Stimulated activated CD4-positive, alpha-beta T cell treated with anti-CD3 and anti-CD28 coated beads, Interleukin-4, amount 100 ng/mL, for 48 hours (primary cell): ENCODE measurements at places on chromosomes 7 and 10.

DNA sequence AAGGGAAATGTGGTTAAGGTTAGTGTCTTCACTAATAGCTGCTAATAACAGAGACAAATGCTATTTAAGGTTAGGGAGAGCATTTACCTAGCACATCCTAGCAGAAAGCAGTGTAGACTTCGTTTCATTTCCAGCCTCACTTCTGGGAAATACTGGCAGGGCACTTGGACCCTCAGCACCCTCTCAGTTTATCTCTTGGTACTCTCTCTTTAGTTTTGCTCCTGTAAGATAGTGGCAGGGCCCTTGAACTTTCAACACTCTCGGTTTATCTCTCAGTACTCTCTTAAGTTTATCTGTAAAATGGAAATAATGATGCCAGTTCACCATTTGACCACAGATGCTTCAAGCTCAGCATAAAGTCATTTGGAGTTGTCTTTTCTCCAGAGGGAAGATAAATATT lies 118.4 kb downstream of the MBL2 start:
- DNase-seq, result no peak

GRCh38 chr7:106382129-106382528 lies 97.3 kb upstream of the NAMPT start:
- no peak for DNase-seq

DNA sequence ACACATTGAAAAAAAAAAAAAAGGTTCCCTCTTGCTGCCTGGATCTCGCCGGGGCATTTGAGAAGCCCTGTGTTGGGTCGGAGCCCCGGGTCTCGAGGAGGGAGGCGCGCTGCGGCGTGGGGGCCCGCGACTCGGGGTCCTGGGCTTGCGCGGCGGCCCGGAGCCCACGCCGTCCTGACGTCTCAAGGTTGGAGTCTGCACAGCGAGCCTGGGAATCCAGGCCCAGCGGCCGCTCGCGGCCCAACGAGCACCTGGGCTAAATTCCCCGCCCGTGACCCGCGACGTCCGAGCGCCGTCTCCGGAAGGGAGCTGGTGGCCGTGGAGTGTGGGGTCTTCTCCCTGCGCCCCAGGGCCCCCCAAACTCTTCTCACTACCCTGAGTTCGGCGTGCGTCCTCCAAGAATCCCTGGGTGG lies 1.4 kb upstream of the CTBP2 start:
- no peak for DNase-seq

DNA sequence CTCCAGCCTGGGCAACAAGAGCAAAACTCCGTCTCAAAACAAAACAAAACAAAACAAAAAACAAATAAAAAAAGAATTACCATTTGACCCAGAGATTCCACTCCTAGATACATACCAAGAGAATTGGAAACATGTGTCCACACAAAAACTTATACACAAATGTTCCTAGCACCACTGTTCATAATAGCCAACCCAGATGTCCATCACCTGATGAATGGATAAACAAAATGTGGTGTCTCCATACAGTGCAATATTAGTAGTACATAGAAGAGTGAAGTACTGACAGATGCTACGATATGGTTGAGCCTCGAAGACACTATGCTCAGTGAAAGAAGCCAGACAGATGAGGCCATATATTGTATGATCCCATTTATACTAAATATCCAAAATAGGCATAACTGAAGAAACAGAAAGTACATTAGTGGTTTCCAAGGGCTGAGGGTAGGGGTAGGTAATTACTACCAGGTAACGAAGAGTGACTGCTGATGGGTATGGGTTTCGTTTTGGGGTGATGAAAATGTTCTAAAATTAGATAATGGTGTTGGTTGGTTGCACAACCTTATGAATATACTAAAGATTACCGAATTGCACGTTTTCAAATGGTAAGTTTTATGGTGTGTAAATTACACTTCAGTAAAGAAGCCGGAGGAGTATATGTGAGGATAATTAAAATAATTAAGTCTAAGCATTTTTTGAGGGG lies 20.0 kb downstream of the MYO1G start:
- no peak for DNase-seq

- peak; percentile 52 for DNase-seq
Measured at GRCh38 chr10:28291881-28292297, 11.0 kb downstream of the MPP7 start.

- DNase-seq, result no peak
Measured at GRCh38 chr7:87267239-87267900, 47.8 kb upstream of the TMEM243 start.

DNA sequence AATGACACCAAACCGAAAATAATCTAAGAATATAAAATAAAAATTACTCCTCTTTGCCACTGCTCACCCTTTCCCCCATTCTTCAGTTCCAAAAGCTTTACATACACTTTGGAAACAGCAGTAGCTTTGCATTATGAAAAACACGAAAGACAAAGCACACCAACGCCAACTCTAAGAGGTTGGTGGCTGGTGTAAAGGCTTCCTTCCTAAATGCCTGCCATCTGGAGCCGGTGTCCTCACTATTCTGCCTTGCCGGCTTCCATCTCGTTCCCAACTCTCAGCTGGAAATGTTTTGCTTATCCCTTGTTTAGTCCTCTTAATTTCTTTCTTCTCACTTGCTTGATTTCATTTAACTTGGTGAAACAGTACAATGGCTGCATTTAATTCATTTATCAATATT lies 281.1 kb upstream of the LRRN3 start:
- no peak for DNase-seq

- no peak for DNase-seq
Measured at GRCh38 chr10:64039198-64039597, 518.0 kb downstream of the REEP3 start.

GRCh38 chr10:18140149-18140956 lies at the start of gene CACNB2:
CACNB2 (plus strand) TSS chr10:18140424.
- DNase-seq, result no peak

GRCh38 chr10:13629116-13629515 lies 42.4 kb downstream of the PRPF18 start:
- no peak for DNase-seq

DNA sequence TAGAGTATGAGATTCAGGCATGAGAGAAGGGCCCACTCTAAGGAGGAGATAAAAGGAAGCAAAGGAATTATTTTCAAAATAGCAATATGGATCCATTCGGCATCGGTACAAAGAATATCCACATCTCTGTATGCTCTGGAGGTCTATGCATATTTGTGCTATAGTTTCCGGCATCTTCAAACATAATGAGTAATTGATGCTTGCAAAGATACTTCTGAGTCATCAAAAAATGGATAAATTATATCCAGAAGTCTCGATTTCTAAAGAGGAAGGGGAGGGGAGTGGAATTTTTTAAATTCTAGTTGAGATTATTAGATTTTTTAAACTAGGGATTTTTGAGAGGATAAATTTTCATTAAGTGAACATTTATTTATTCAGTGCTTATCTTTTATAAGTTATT lies 72.9 kb upstream of the KIAA1217 start:
- no peak for DNase-seq

DNA sequence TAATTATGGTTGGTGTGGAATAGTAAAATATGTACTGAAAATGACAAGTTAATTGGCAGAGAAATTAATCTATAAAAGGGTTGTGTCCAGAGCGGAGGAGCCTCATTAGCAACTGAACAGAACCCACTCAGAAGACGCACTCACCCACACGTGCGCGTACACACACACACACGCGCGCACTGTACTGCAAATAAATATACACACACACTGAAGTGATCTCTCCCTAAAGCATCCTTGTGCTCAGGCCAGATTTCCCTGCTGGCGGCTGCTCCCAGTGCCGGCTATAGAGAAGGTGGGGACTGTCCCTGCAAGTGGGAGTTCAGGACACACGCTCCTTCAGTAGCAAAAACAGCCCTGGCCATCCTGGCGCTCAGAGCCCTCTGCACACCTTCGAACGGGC lies 85.2 kb downstream of the CHST15 start:
- DNase-seq, result no peak

DNA sequence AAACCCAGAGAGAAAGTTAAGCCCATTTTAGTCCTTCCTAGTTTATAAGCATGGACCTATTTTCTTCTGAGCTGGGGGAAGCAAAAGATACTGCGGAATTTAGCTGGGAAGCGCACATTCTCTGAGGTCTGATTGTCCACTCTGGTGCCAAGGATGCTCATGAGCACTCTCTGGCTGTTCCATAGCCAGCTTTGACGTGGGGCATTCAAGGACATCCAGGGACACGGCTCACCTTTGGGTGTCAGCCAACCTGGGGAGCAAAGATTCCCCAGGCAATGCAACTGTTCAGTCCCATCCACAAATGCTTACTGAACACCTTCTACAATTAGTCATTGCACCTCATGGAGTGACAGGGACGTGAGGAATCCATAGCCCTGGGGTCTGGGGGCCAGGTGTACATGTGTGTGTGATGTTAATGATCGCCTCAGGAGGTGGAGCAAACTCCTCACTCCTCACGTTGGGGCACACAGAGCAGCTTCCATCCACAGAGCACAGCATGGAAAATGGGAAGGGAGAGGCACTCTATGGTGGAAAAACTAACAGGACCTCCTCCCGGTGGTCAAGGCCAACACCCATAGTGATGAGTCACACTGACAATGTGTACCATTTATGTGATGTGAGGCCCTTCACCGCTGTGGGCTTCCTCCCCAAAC lies 67.5 kb upstream of the IGFBP3 start:
- no peak for DNase-seq
